ENCODE measurements at places on chromosomes 12 and 14.

DNA sequence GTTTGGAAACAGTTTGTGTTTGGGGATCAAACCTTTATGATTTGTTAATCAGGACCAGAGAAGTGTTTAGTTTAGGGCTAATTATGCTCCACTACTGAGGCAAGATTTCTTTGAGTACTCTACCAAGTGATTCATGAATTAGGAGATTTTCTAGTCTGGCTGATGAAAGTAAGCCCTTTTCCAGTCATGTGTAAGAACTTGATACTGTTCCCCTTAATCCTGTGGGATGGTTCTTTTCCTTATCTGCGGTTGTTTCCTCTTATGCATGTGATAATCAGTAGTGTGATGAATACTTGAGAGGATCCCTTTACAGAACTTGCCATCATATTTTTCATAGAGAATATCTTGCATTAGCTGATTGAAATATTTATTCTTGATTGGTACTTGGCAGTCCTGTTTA lies 42.1 kb downstream of the DYRK2 start:
- no peak for DNase-seq

DNA sequence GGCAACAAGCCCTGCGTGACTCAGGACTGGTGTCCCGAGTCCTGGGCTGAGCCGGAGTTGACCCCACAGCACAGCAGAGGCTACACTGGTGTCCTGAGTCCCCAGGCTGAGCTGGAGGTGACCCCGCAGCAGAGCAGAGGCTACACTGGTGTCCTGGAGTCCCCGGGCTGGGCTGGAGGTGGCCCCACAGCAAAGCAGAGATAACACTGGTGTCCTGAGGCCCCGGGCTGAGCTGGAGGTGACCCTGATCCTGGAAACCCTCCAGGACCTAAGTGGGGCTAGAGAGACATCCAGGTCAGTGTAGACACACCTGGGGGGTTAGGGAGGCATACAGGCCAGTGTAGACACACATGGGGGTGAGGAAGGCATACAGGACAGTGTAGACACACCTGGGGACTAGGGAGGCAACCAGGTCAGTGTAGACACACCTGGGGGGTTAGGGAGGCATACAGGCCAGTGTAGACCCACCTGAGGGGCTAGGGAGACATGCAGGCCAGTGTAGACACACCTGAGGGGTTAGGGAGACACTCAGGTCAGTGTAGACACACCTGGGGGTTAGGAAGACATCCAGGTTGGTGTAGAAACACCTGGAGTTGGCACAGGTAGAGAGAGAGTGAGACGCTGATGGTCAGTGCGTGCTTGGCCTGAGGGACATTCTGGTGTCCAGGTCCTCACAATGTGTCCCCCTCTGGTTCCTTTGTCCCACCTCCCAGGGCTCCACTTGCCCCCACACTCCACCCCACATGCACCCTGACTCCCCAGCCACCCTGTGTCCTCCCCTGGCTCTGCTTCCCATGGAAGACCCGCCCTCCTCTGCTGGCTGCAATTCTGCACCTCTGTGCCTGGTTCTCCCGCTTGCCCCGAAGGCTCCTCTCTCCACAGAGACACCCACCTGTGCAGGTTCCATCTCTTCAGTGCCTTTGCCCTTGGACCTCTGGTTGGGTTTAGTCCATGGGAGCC lies 321.6 kb upstream of the SFSWAP start:
- DNase-seq = no peak

- no peak for DNase-seq
Measured at GRCh38 chr12:69240631-69240995, 1.2 kb downstream of the CPSF6 start.

GRCh38 chr12:119869720-119870119 lies 7.4 kb downstream of the CIT start:
- DNase-seq = no peak

DNA sequence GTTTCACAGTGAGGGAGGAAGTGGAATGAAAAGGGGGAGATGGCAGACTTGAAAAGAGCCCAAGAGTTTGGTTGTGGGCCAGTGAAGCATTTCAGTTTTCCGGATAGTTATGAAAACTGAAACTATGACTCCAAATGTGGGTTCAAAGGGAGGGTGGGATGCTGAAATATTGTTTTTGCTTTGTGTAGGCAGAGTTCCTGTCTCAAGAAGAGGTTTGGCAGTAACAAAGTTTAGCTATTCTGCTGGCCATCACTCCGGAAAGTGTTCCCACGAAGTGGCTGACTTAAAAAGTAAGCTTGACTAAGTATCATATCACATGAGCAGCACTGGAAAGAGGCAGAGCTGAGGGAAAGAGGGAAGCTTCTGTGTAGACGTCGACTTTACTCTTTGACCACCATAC lies 85.2 kb downstream of the CAND1 start:
- no peak for DNase-seq

DNA sequence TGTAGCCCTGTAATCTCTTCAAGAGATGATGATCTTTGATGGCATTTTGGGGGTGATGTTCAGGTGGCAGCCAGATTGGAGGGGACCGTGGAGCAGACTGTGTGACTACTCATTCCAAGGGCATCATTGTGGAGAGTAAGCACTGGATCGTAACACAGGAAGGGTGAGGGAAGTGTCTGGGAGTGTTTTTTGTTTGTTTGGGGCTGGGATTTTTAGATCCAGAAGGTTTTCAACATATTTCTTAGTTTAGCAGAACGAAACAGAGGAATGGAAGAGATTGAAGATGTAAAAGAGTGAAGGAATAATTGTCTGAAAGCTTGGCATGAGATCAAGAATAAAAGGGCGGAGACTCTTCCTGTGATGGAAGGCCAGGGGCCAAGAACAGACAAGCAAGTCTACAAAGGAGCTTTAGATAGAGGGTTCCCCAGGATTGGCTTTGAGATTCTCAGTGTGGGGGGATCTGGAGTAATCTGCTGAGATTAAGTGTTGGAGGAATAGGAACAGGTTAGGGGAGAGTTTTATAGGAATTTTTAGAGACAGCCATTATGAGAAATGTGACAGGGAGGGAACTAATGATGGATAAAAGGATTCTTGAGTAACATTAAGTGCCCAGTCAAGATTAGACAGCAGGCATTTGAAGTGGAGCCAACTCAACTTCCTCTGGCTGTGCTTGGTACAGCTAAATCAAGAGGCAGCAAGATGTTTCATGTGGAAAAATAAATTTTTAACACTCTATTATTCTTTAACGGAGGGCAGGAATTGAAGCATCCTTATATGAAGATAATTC lies 79.7 kb upstream of the REP15 start:
- DNase-seq = no peak

- peak; percentile 66 for DNase-seq
Measured at GRCh38 chr12:117118838-117119591, 19.8 kb upstream of the TESC start.

GRCh38 chr12:121628536-121628935 lies 2.2 kb downstream of the ORAI1 start:
- no peak for DNase-seq

DNA sequence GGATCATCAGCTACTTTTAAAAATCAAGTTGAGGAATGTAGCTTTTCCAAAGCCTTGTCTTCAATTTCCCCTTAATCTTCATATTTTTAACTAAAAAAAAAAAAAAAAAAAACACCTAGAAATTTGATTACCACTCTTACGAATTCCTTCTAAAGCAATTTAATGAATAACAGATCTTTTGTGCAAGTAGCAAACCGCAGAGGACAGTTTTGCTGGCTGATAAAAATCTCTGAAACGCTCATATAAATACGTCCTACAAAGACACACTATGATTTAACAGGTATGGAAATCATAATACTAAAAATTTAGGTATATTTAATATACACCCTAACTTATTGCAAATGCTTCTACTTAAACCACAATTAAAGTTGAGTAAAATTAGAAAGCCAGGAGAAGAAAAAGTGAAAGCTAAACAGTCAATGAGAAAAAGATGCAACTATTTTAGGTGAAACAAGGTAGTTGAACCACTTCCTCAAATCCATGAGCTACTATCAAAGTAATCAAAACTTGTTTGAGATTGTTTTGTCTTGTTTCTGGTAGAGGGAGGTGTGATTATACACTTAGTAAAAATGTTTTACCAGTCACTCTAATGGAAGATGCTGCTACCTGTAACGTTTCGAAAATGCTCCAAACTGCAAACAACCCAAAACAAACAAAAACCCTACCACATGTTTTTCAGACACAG lies 2.2 kb downstream of the PAWR start:
- no peak for DNase-seq

- no peak for DNase-seq
Measured at GRCh38 chr12:13293096-13293495, 96.6 kb downstream of the EMP1 start.

DNA sequence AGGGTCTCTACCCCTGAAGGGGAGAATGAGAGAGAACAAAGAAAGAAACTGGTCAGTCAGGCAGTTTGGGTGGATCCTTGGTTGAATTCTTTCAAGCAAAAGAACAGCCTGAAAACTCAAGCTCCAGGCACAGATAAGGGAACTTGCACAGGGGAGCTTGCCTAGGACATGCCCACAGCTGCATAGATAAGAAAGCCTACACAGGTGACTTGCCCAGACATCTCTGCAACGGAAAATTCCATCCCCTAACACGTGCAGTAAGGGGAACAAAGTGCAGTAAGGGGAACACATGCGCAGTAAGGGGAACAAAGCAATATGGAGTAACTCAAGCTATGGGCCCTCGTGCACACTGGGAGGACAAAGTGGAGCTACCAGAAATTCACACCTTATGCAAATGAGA lies 540.1 kb upstream of the MIS18BP1 start:
- no peak for DNase-seq

GRCh38 chr14:67934087-67934486 lies 114.5 kb downstream of the RAD51B start:
- peak; percentile 37 for DNase-seq

DNA sequence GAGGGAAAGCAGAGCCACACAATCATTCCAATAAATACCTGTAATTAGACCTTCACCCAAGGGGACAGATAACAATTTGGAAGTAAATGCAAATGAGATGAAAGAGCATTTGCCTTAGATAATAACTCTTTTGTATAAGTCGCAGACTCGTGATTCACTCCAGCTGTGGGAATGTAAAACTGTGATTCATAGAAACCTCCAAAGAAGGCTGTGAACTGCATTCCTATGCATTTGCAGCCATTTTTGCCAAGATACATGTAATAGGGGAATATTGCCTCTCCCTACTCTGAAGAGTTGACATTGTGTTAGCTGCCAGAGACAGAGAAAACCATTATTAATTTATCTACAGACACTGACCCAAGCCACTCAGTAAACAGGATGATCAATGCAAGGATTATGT lies 181.9 kb upstream of the ARHGAP5 start:
- DNase-seq = no peak

DNA sequence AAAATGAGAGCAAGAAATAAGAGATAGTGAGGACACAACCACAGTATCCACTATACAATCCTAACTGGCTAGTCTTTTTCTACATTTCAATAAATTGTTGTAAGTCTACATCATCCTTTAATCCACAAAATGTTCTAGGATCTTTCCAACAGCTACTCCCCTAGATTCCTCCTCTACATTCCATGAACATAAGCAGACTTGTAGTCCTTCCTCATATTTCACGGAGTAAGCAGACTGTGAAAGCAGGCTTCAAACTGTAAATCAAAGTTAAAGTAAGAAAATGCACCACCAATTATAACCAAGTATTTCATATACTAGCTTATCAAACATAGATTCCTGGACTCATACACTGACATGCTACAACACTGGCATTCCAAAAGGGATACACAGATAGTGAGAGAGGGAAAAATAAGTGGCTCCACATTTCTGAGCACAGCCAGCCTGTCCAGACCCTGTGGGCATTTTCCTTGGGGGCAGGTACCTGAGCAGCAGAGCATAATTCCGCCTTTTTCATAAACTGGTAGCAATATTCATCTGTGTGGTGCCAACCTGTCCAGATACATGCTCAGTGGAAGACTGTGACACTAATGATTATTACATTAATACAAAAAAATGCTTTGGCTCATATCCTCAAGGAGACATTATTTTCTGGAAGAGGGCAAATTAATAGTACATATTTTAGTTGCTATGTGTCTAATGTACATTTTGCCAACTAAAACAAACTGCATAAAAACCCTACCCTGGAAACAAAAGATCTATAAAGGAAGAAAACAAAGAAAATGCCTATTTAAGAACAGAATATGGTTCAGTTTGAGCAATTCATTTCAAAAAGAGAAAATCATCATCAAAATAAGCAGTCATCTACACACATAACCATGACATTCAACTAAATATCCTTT lies 113.3 kb upstream of the FSCB start:
- DNase-seq = no peak

DNA sequence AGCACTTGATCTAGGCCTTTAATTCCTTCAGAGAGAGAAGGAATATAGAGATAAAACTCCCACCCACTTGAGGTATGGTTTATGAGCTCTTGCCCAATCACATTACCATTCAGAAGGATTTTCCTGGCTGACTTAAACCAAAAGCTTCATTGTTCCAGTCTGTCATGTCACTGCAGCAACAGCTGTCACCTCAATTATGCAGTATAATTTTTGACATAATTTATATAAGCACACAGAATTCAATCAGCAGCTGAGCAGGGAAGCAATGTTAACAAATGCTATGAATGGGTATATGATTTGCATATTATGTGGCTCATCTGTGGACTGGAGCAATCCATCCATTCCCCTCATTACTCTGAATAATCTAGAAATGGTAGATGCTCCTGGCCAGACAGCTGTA lies 40.3 kb downstream of the CBX5 start:
- no peak for DNase-seq

- peak; percentile 51 for DNase-seq
Measured at GRCh38 chr12:63844391-63845341, at the start of gene SRGAP1. SRGAP1 (plus strand) TSS chr12:63844700; CDS start chr12:63844817, 117 bp downstream.

GRCh38 chr12:101941306-101942249 lies 64.2 kb downstream of the DRAM1 start:
- DNase-seq = no peak

DNA sequence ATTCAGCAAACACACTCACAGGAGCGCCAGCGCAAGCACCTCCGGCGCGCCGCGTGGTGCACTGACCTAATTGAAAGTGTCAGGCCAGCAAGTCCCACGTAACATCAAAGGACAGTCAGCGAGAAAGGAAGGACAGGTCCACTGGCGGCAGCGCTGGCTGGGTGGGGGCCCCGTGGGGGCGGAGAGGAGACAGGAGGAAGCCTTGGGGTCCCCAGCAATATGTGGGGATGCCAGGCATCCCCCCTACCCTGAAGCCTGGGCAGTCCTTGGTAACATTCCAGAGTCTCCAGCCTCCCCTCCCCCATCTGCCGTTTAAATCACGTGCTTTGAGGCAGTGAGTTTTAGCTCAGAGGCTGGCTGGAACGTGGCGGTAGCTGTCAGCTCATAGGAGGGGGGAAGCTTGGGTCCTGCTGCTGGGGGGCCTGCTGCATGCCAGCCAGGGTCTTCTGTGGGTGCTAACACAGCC lies 159.2 kb downstream of the CALM1 start:
- DNase-seq = peak; percentile 58

DNA sequence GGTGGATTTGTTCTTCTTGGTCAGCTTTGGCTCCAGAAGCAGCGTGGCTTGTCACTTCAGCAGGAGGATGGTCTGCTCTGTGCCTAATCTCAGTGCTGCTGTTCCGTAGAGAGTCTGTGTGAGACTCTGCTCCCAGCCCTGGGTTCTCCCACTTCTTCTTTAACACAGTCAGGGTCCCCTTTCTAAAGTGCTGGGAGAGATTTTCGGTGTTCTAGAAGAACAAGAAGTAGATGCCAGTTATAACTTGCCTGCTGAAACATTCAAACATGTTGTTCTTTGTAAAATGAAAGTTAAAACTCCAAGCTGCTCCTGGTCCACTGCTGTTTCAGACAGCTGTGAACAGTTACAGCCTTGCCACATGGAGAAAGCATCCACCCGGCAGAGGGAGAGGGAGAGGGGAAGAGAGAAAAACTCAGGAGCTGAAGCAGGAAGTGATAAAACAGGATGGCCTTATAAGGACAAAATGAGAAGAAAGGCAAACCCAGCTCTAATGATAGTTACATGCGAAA lies 55.2 kb upstream of the CERS5 start:
- peak; percentile 47 for DNase-seq

- DNase-seq = no peak
Measured at GRCh38 chr14:67228325-67228984, 12.8 kb upstream of the PALS1 start.
